ENCODE measurements at places on chromosomes 16 and 17.

- H3K27me3 ChIP-seq, result no peaks in the 10 kb centered on the region
- peaks cover 5% of the 10 kb centered on the region for H3K4me1 ChIP-seq
- H3K4me3 ChIP-seq, result peak overlapping the region; percentile 86
- H3K36me3 ChIP-seq, result peaks cover 4% of the 10 kb centered on the region
- peak overlapping the region; percentile 99 for H3K27ac ChIP-seq
- DNase-seq, result no peak
Observed at GRCh38 chr16:19066988-19067348, 446 bp upstream of the COQ7 start.

DNA sequence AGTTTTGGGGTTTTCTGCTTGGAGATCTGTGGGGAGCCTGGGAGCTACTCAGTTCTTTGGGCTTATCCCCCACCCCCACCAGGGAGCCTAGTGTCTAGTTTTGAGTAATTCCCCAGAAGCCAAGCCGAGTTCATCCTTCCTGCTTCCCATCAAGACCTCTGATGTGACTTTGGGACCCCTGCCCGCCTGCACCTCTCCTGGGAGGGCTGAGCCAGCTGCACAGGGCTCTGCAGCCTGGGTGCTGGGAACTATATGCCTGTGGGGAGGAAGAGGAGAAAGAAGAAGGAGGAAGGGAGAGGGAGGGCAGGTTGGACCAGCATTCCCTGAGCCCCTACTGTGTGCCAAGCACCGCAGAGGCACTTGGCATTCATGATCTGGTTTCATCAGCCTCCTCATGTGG, 178.9 kb downstream of the TMEM132E start:
- H3K36me3 ChIP-seq, result no peaks in the 10 kb centered on the region
- H3K27me3 ChIP-seq, result peaks cover 50% of the 10 kb centered on the region
- peaks cover 9% of the 10 kb centered on the region for H3K4me1 ChIP-seq
- no peak for DNase-seq
- no peak overlapping the region for H3K27ac ChIP-seq

DNA sequence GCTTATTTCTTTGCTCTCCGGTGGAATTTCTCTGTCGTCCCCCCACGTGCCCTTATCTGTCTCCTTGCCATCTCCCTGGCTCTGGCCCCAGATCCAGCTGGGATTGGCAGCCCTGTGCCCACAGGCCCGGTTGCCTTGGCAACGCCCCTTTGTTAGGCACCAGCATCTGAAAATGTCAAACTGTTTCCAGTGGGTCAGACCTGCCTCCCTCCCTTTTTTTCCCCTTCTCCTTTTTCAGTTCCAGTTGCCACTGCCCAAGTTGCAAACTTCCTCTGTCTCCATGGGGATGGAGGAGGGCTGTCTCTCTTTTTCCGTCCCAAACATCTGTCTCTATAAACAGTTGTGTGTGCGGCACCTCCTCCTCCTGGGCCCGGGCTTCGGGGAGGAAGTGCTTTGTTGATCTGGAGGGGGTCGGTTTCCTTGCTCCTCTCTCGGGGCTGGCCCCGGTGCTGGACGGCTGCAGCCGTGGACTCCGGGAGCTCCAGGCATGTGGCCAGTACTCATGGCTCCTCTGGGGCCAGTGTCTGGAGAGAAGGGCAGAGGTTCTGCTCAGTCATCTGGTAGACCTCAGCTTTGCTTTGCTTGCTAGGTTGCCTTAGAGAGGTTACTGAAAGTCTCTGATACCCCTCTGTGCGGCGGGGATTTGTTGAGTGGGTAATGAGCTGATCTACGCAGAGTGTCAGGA, 35.3 kb downstream of the SOCS3 start:
- no peaks in the 10 kb centered on the region for H3K36me3 ChIP-seq
- peak overlapping the region; percentile 66 for H3K27ac ChIP-seq
- peaks cover 16% of the 10 kb centered on the region for H3K4me1 ChIP-seq
- H3K27me3 ChIP-seq, result no peaks in the 10 kb centered on the region
- peak overlapping the region; percentile 72 for H3K4me3 ChIP-seq

- peak overlapping the region; percentile 88 for H3K4me3 ChIP-seq
- peaks cover 48% of the 10 kb centered on the region for H3K4me1 ChIP-seq
- no peaks in the 10 kb centered on the region for H3K27me3 ChIP-seq
Observed at GRCh38 chr17:7478276-7479212, 887 bp downstream of the ZBTB4 start.

DNA sequence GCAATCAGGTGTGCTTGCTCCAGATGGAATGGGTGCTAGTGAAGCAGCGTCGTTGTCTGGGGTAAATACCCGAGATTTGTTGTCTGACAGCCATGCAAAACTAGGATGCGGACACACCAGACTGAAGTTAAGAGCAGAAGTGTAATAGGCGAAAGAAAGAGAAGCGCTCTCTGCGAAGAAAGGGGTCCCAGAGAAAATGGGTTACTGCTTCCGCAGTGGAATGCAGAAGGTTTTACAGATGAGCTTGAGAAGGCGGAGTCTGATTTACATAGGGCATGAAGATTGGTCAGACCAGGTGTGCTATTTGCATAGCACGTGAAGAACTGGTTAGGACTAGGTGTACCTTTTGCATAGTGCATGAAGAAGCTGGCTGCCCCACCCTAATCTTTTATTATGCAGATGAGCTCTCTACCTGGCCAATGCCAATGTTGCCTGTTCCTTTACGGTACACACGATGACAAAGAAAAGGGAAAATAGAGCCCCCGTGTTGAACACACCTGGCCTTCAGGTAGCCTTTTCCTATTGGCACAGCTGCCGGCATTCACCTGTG, 32.0 kb upstream of the SNN start:
- H3K27me3 ChIP-seq, result no peaks in the 10 kb centered on the region
- peak overlapping the region; percentile 81 for H3K27ac ChIP-seq
- no peak for DNase-seq
- no peaks in the 10 kb centered on the region for H3K36me3 ChIP-seq
- peaks cover 23% of the 10 kb centered on the region for H3K4me1 ChIP-seq

GRCh38 chr17:69232650-69233049, 4.0 kb upstream of the ABCA10 start:
- H3K4me1 ChIP-seq, result peaks cover 6% of the 10 kb centered on the region
- no peaks in the 10 kb centered on the region for H3K36me3 ChIP-seq
- H3K27me3 ChIP-seq, result no peaks in the 10 kb centered on the region
- DNase-seq, result no peak

DNA sequence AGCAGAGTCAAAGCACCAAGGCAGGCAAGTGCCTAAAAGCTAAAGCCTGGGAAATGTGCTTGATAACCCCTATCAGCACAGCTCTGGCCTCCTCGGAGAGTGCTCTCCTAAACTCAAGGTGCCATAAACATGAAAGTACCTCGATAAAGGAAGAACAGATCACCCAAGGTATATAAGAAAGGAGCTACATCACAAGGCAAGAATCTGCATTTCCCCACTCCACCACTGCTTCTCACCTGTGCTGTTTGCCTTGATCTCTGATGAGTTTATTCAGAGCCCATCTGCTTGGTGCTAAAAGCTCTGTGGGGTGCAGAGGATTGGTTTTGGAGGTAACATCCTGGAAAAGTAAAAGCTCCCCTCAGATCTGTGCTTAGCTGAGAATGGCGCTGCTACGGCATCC, 449.5 kb upstream of the CDH5 start:
- no peak for DNase-seq
- no peak overlapping the region for H3K4me3 ChIP-seq
- H3K27ac ChIP-seq, result no peak overlapping the region
- H3K27me3 ChIP-seq, result peaks cover 8% of the 10 kb centered on the region

- peaks cover 15% of the 10 kb centered on the region for H3K4me1 ChIP-seq
- DNase-seq, result no peak
- peak overlapping the region; percentile 97 for H3K4me3 ChIP-seq
- peaks cover 22% of the 10 kb centered on the region for H3K36me3 ChIP-seq
- H3K27ac ChIP-seq, result peak overlapping the region; percentile 97
Observed at GRCh38 chr16:57244463-57244766, 644 bp upstream of the ARL2BP start.

DNA sequence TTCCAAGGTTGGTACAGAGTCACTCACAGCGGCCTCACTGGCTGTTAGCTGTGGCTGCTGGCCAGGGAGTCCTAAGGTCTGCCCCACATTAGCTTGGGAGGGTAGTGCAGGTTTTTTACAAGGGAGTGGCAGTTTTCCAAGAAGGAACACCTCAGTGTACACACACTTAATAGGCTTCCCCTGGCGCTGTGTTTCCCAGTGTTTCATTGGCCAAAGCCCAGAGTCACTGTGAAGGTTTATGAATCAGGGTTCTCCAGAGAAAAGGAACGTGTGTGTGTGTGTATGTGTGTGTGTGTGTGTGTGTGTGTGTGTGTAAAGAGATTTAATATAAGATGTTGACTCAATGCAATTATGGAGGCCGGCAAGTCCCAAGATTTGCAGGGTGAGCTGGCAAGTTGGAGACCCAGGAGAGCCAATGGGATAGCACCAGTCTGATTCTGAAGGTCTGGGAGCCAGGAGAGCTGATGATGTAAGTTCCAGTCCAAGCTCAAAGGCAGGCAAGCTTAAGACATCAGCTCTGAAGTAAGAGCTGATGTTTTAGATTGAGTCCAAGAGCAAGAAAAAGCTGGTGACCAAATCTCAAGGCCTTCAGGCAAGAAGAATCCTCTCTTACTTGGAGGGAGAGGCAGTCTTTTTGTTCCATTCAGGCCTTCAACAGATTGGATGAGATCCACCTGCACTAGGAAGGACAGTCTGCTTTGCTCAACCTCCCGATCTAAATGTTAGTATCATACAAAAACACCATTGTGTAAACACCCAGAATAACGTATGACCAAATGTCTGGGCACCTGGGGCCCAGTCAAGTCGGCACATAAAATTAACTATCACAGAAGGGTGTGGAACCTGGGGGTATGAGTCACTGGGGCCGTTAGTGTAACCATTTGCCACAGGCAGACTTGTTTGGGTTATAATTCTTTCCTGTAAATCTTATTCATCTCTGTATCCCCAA, 206.8 kb downstream of the PRKCA start:
- no peak overlapping the region for H3K4me3 ChIP-seq
- H3K27me3 ChIP-seq, result no peaks in the 10 kb centered on the region
- H3K4me1 ChIP-seq, result peaks cover 9% of the 10 kb centered on the region
- no peak overlapping the region for H3K27ac ChIP-seq
- H3K36me3 ChIP-seq, result no peaks in the 10 kb centered on the region

DNA sequence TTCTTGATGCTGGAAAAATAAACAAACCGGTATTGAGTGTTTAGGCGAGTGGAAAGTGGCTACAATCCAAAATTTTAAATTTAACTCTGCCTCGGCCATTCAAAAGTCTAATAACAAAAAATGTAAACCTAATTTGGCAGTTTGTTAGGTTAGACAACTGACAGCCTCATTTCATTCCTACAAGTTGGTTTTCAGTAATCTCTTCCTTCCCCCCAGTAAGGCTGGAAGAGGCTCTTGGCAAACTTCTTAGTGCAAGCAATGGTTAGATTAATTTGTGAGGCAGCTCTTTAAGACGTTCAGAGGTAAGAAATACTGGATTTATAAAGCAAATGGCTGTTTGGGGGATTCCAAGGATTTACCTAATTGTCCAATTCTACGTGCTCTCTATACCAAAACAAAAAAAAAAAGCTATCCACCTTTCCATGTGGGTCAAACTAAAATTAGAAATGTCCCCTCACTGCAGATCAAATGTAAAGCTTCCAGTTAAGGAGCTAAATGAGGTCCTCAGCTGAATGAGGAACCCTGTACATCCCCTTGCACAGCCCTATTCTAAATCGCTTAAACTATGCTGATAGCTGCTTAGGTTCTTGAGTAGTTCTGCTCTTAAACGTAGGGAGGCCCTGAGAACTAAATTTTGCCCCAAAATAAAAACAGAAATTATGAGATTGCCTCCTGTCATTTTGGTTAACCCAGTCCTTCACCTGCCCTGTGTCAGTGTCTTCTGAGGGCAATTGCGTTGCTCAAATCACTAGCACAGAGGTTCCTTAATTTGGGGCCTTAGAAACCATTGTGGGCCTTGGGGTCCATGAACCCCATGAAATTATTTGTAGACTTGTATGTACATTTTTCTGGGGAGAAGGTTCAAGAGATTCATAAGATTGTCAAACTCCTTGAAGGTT, 2.9 kb downstream of the HEXIM1 start:
- H3K36me3 ChIP-seq, result peaks cover 5% of the 10 kb centered on the region
- DNase-seq, result no peak
- peaks cover 42% of the 10 kb centered on the region for H3K4me1 ChIP-seq
- peak overlapping the region; percentile 74 for H3K27ac ChIP-seq

GRCh38 chr16:31005350-31006085, 4.9 kb downstream of the STX1B start:
- H3K4me3 ChIP-seq, result no peak overlapping the region
- peaks cover 16% of the 10 kb centered on the region for H3K4me1 ChIP-seq
- DNase-seq, result no peak

Data from type B pancreatic cell (in vitro differentiated cells).